ENCODE measurements at places on chromosomes 2 and 18.

GRCh38 chr2:147968571-147968970, 52.0 kb downstream of the ORC4 start:
- no peak for DNase-seq

DNA sequence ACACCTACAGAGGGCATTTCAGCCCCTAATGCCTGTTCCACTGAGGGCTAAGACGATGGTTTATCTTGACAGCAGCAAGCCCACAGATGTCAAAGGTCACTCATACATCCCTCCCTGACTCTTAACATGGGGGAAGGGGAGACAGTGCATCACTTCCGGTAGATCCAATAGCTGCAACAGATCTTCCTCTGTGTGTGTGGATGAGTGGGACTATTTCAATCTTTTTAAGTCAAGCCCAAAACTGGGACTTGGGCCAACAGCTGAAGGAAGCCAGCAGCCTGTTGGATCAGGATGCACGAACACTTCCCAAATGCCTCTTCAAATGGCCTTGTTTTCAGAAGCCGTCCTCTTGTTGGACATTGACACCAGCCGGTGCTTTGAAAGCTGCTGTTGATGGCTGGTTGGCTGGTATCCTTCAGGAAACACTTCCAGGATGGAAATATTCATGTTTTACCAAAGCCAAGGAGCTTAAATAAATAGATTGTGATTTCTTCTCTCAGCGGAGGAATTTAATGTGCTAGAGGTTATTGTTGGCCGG, 59.2 kb downstream of the IL1R2 start:
- peak; percentile 54 for DNase-seq

DNA sequence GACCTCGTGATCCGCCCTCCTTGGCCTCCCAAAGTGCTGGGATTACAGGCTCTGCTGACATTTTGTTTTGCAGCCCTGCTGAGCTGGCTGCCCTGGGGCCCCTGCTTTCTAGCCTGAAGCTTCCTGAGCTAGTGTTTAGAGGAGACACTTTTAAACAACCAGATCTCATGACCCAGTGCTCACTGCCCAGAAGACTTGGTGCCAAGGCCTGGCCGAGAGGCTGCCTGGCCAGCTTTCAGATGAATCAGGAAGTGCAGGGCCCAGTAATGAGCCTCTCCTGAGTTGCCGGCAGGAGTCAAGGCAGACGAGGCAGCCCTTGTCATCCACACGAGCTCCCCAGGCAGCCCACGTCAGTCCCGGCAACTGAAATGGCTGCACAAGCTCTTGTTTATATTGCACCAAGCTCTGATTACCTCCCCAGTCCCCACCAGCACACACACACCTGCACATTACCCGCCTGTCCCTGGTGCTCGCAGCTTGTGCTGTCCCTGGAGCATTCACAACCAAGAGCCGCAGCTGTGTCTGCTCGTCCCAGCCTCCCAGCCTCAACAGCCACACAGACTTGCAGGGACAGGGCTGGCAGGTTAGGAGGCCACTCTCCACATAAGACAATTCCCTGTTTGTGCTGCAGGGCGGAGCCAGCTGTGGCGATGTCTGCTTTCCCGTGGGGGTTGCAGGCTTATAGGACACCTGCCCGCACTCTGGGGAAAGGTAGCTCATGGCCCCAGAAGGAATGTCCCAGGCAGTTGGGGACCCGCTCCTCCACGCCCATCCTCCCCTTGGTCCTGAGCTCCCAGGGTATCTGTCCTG, 331.2 kb upstream of the MYT1L start:
- no peak for DNase-seq

DNA sequence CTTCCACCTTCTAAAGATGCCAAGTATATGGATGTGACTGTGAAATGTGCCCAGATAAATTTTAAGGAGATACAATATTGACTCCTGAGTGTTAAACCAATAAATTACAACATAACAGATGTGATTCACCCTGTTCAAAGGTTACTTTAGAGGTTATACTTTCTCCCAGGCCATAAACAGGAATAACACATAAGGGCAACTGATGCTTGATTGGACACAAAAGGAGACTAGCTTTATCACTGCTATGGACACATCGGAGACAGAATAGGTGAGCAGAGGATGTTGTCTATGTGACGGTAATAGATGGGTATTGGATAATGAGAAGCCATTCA, 31.9 kb upstream of the SLC25A52 start:
- DNase-seq: no peak

DNA sequence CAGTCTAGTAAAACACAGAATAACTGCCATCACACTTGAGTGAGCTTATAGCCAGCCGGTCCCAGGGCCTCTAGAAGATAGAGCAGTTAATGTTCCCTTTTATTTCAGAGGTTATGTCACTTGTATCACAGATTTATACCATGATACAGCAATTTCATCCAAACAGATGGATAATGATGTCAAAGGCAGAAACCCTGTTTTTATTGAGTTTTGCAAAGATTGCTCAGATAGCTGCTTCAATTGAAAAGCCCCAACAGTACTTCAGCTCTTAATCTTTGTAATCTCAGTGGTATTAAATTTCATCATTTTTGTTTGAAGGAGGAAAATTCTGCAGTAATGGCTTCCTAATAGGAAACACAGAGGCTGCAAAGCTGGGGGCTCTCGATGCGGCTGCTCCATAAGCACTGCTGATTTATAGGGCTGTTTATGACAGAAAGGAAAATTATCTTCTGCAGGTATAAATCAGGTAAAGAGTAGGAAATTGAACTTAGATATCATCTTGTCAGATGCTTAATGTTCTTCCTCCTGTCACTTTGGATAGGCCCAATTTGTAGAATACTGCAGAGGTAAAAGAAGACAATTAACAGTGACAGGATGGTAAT, 112.3 kb downstream of the LNPK start:
- peak; percentile 91 for DNase-seq

- DNase-seq: no peak
Observed at GRCh38 chr2:192161656-192162290, 33.0 kb downstream of the TMEFF2 start.

- no peak for DNase-seq
Observed at GRCh38 chr2:23207871-23208270, 177.1 kb upstream of the KLHL29 start.

- DNase-seq: no peak
Observed at GRCh38 chr18:55102501-55102900, 143.2 kb upstream of the CCDC68 start.

DNA sequence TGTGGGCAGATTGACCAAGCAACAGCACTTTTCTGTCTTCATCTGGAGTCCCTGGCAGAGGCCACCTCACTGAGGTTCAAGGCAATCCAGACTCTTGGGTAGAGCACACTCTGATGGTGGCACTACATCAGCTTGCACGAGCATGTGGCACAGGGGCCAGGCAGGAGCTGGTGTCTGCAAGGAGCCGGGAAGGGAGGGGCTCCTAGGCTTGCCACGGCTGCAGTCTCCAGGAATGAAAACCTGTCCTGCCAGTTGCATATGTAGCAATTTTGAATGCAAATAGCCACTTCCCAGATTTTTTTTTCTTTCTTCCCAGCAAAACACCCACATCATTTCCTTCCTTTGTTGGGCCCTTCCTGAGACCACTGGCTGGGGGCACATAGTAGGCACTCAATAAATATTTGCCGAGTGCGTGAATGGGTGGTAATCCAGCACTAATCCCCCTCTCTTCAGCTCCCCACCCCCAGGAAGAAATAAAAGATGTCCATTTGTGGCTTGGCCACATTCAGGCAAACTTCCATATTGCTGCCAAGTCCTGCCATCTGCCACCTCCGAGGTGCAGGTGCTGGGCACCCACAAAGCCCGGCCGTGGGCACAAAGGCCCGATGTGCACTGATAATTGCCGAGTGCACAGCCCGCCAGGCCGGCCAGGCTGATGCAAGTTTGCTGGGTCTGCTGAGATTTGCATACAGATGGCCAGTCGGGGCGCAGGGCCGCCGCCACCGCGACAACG, 72.4 kb downstream of the MYCN start:
- peak; percentile 83 for DNase-seq

DNA sequence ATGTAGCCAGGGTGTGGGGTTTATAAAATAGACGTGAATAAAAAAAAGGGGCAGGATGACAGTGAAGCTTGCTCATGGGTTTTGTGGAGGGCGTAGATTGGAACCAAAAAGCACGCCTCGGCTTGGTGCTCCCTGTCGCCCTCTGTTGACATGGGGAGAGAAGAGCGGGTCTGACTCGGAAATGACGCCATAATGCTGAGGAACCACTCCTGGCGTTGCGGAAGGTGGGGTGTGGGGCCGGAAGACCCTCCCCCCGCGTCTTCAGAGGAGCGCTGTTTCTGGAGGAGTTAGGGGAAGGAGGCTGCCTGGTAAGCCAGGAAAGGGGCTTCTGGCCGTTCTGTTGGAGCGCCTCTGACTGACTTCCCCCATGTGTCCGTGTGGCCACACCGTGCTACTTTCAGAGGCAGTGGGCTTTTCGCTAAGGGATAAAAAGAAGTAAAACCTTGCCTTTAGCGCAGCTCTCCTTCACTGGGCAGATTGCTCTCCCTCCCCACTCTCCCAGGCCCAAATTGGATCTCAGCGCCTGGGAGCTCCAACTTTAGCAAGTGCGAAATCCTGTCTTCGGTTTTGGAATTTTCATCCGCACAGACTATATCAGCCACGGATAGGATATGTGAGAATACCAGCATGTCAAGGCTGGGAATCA, 42.8 kb downstream of the PLEKHA3 start:
- DNase-seq: peak; percentile 57

DNA sequence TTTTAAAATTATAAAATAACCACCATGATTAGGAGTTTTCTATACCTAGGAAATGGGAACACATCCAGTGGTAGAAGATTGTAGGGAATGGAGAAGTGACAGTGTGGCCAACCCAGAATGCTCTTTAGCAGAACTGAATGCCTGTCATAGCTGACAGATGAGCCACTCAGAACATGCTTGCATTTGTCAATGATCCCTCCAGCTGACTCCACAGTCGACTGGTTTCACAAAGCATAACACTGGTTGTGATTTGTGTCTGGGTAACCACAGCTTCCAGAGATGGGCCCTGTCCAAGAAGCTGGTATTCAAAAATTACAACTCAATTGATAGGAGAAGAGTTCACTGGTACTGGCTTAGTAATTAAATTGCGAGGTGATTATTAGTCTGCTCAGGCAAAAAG, 9.0 kb upstream of the CTIF start:
- DNase-seq: no peak

DNA sequence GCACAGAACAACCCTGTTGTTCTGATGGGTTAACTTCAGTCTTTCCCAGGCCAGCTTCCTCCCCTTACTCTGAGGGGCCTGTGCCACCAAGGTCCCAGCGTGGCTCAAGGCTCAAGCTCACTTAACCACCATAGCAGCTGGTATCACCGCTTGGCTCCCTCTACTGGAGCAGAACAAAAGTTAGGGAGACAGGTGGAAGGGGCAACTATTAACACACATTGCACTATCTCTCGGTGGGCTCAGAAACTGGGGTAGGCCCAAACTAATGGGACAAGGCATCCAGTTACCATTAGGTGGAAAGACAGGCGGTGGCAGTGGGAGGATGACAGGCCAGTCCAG, 88.7 kb upstream of the ATL2 start:
- DNase-seq: no peak

GRCh38 chr2:170277951-170278350, 100.0 kb downstream of the MYO3B start:
- DNase-seq: peak; percentile 38

DNA sequence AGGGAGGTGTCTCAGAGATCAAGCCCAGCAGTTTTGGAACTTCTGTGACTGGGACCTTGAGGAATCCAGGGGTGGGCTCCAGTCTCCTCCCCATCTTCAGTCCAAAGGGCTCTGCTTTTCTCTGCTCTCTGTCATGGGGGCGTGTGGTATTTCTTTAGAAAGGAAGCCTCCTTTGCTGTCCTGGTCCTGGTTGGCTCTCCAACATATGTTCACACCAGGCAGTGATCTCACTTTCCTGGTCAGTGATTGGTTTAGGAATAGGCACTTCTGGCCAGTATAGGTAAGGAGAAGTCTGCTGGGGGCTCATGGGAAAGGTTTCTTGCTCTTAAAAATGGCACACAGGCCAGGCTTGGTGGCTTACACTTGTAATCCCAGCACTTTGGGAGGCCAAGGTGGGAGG, 115.5 kb upstream of the HAAO start:
- no peak for DNase-seq

DNA sequence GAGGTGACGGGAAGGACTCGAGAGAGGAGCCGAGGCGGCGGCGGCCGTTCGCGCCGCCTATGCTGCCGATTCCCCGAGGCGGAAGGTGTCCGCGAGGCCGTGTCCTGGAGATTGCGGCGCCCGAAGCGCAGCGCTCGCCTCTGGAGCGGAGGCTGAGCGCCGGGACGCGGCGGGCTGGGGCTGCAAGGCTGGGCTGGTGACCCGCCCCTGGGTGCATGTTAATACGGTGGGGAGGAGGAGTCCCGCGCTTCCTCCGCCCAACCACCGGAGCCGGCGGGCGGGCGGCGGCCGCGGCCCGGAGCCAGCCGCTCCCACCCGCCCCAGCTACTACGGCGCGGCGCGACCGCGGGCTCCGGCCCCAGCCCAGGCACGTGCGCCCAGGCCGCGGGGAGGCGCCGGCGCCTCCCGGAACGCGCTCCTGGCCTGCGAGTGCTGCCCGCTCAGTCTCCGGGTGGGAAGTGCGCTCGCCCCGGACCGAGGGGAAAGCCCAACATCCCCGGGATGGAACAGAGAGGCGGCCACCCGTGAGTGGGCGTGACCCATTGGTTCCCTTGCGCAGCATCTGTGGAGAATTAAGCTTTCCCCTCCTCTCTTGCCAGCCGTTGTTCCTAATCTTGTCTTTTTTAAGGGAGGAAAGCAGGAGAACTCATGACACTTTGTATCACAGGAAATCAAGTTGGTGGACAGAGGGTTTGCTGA, at the start of gene DLGAP1:
Gene DLGAP1 (minus strand): TSS at position 195 of the 699 bp plus-strand sequence.
- DNase-seq: peak; percentile 90

GRCh38 chr2:161090411-161090810, 69.8 kb upstream of the TANK start:
- DNase-seq: no peak

- DNase-seq: no peak
Observed at GRCh38 chr2:86235196-86235980, 36.1 kb downstream of the MRPL35 start.

DNA sequence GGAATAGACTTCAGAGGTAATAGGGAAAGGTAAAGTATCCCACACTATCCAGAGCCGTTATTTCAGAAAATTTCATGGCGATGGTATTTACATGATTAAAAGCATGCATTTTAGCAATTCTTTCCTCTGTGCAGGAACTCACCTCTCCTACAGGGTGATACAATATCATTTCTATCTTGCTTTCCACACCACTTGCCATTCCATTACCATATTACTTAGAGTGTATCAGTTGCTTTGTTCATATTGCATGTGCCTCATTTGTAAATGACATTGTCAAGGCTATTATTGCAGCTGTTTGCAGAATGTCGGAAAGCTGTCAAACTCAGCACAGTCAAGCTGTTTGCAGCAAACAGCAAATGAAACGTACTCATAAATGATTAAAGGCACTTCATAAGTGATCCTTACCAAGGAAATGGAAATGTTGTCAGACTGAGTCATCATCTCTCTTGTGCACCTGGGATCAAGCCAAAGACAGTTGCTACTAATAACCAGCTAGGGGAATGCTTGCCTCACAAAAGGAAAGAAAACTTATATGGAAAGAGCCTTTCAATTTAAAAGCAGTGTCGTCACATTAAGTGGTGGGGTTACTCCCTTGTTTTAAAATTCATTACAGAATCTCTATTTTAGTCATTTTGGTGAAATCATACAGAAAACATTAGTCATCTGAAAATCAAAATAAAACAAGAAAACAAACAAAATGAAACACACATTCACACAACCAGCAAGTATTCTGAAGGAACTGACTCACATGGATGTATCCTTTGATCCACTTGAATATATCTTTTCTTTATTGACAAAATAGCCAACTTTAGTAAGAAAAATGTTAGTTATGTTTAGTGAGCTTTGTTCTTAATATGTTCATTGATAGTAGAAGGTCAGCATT, 1064.1 kb upstream of the CNTNAP5 start:
- peak; percentile 72 for DNase-seq

Measured in spinal cord (tissue), 10 donors.